ENCODE measurements at places on chromosomes 6 and 20.

DNA sequence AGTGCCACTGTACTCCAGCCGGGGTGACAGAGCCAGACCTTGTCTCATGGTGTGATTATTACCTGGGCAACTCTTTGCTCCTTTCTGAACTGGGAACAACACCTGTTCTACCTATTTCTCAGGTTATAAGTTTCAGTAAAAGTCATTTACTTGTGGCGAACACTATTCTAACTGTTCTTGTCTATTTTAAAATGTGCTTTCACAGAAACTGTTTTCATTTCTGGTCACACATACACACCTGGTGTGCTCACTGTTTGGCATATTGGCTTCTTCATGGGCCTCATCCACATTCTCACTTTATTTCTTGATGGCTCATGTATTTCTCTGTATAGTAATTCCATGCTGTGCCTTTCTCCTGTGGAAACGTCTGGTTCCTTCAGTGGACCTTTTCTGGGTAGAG, 30.5 kb upstream of the XRN2 start:
- DNase-seq, result no peak

GRCh38 chr6:35048631-35049083, 92.5 kb downstream of the TCP11 start:
- no peak for DNase-seq

GRCh38 chr20:3732327-3733118, at the start of gene HSPA12B:
Gene HSPA12B (plus strand): TSS chr20:3732685. CDS start chr20:3738675, 5,990 bp downstream.
- no peak for DNase-seq

DNA sequence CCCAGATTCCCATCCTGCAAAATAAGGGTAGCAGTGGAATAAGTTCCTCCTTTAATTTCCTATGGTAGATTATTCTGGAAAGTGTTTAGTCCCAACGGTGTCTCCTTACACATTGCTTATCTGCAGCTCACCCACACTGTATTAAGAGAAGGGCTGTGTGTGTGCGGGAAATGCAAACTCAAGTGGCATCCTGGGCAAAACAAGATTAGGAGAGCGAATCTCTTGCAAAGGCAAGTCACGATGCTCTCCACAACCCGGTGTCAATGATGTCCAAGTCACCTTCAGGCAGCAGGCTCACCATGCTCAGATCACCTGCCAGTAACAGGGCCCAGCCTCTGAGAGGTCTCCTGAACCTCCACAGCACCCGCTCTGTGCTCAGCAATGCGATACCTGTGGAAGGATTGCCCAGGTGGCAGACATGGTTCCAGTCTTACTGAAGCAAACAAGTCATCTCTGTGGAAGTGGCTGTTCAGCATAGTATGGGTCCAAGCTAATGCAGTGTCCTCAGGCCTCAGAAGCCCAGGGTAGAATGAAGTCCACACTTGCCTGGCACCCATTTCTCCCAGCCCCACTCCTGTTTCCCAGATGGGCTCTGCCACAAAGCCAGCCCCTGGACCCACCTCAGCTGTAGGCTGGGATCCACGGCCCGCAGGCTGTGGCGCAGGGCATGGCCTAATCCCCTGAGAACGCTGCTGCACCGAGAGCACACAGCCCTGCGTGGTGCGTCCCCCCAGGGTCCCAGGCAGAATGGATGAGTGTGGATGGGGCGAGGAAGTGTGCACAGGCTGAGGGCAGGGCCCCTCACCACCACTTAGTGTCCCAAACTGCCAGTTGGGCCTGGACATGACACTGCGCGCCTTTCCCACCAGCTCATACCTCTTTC, 101.2 kb downstream of the PXDC1 start:
- DNase-seq, result no peak

- no peak for DNase-seq
Measured at GRCh38 chr6:134729561-134729960, 220.3 kb downstream of the ALDH8A1 start.

DNA sequence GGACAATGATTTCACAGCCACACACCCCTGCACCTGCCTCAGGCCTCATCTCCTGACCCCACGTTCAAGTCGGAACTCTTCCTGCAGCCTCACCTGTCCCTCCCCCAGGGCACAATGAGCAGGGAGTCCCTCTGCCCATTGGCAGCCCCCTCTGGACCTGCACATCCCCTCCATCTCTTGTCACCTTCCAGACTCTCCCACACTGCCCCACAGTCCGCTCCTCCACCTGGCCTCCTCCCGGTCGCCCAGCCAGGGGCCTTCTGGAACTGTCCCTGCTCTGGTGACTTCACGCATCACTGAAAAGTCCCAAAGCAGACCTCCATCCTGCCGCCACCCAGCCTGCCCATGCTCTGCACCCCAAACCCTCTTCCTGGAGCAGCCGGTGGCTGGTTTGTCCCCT, 4.7 kb downstream of the CTSZ start:
- DNase-seq, result no peak

GRCh38 chr6:36625158-36625919, 31.2 kb downstream of the SRSF3 start:
- no peak for DNase-seq

GRCh38 chr20:4971064-4971463, 30.2 kb downstream of the SLC23A2 start:
- no peak for DNase-seq

- no peak for DNase-seq
Measured at GRCh38 chr20:32810941-32811340, 8.8 kb upstream of the MAPRE1 start.
